ENCODE measurements at places on chromosomes 13 and 19.

- DNase-seq: no peak
Measured at GRCh38 chr13:50069261-50069660, 54.0 kb downstream of the KCNRG start.

DNA sequence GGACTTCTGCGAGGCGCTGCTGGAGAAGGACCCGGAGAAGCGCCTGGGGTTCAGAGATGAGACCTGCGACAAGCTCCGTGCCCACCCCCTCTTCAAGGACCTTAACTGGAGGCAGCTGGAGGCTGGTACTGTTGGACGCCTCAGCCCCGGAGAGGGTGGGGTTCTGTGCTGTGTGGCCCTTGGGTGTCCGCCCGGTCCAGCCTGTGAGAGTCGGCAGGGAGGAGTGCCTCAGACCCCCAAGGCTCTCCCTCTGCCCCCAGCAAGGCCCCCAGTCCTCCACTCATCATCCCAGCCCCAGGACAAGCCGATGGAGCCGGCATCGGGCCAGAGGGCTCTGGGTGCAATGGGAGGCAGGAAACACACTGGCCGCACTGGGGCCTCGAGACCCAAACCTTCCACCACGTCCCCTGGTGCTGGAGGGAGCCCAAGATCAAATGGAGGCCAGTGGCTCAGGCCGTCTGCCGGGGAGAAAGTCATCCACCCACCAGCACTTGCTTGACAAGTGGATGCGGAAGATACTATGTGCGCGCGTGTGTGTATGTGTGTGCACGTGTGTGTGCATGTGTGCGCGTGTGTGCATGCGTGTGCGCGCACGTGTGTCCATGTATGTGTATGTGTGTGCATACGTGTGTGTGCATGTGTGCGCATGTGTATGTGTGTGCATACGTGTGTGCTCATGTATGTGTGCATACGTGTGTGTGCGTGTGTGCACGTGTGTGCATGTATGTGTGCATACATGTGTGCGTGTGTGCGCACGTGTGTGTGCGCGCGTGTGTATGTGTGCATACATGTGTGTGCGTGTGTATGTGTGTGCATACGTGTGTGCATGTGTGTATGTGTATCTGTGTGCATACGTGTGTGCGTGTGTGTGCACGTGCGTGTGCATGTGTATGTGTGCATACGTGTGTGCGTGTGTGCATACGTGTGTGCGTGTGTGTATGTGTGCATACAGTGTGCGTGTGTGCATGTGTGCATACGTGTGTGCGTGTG, 25.8 kb upstream of the TMEM255B start:
- no peak for DNase-seq

- DNase-seq: no peak
Measured at GRCh38 chr13:113783966-113784644, 25.1 kb downstream of the TMEM255B start.

DNA sequence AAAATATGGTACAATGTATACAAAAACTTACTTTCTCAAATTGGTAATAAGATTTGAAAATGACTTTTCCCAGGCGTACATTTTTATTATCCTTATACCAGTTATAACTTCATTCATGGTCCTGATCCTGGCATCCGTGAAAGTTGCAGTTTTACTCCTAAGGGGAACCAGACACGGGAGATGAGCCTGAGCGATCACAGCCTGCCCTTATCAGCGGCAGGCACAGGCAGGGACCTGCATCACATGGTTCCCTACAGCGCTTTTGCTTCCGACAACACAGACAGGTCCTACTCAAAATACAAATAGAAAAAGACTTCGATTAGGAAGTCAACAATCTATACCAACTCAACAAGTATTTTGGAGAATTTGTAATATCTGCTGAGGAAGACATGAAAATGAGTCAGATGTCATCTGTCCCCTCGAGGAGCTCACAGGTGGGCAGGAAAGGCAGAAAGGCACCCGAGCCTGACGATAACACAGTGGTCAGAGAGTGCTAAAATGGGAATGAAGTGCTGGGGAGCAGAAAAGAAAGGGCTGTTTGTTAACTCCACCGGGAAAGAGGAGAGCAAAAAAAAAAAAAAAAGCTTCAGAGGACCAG, 93.4 kb downstream of the ABCC4 start:
- DNase-seq: peak; percentile 28

DNA sequence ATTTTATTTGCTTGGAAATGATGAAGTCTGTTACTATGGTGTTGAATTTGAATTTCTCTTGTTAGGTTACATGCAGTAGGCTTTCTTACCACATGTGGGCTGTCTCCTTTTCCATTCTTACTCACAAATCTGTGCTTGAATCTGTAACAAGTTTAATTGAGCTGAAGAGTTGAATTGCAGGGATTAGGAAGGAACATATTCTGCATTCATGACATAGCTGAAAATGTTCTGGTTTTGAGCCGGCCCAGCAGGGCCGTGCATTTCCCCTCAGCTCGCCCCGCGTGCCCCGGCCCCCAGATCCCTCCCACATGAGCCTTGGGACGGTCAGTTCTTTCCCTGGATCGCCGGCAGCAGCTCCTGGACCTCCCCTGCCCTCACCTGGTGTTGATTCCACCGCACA, 28.1 kb downstream of the TFDP1 start:
- no peak for DNase-seq

- DNase-seq: no peak
Measured at GRCh38 chr13:29301027-29301426, 294.5 kb downstream of the SLC7A1 start.

DNA sequence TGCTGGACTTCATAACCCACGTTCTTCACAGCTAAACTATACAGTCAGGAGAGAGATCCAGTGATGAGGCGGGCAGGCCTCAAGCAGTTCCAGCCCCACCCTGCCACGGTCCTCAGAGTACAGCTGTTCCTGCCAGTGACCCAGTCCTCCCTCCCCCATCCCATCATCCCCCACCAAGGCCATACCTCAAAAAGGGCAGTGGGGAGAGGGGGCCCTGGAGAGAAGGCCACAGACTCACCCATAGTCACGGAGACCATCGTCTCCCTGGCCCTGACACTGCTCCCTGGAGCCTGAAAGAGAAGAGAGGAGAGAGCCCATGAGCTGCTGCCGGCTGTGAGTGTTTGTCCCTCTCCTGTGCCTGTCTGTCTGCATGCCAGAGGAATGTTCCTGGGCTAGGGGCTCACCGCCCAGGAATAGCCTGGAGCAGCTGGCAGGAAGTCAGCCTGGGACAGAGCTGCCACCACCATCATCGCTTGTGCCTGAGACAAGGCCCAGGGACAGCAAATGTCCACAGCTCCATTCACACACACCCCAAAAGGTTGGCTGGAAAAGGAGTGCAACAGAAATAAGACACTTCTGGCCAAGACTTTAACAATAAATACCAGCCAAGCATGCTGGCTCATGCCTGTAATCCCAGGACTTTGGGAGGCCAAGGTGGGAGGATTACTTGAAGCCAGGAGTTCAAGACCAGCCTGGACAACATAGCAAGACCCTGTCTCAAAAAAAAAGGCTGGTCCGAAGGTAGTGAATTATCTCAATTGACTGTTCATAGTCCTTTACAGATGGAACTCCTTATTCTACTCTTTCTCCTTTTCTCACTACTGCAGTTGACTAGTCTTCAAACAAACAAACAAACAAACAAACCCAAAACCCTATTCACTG, 6.4 kb downstream of the C19orf47 start:
- no peak for DNase-seq

DNA sequence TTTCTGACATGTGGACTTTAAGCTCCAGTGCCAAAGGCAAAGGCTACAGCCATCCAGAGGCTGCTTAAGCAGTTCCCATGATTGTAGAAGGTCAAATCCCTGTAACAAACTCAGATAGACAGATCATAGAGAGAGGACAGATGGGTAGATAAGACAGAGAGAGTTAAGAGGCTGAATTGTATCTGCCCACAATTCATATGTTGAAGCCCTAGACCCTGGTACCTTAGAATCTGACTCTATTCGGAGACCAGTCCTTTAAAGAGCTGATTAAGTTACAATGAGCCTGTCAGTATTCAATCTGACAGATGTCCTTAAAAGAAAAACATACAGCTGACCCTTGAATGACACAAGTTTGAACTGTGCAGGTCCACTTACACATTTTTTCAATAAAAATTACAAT, 115.2 kb downstream of the RAP2A start:
- no peak for DNase-seq
